ENCODE measurements at places on chromosomes 6 and 20.

- no peak for DNase-seq
Observed at GRCh38 chr6:135680964-135681913, 170.3 kb upstream of the PDE7B start.

GRCh38 chr6:40308533-40309306, 278.4 kb downstream of the LRFN2 start:
- DNase-seq: peak; percentile 60

- DNase-seq: no peak
Observed at GRCh38 chr6:69775585-69775849, 21.3 kb downstream of the LMBRD1 start.

DNA sequence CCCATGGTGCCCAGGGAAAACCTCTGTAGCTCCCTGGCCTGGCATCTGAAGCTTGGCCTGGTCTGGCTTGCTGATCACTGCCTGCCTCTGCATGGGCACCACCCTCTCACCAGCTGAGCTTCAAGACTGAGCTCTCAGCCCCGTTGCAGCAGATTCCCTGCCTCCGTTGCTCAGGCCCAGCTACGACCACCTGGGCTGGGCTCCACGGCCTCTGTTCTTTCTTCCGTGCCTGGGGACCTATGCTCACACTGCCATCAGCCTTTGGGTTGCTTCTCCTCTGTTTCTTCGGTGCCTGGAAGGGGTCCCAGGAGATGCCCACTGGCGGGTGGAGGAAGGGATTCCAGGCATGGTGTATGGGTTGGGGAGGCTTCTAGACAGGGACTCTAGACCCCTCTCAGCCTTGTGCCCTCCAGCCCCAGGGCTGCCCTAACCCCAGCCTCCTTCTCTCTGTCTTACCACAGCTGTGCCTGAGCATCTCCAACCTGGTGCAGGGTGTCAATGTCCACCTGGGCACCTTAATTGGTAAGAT, 9.1 kb downstream of the BPIFB2 start:
- no peak for DNase-seq

GRCh38 chr6:1326535-1327121, 14.7 kb downstream of the FOXQ1 start:
- no peak for DNase-seq

- DNase-seq: no peak
Observed at GRCh38 chr6:154706389-154706788, 26.8 kb upstream of the SCAF8 start.

- DNase-seq: no peak
Observed at GRCh38 chr6:97023982-97024381, 99.5 kb downstream of the KLHL32 start.

GRCh38 chr6:102660303-102660702, 1266.8 kb downstream of the GRIK2 start:
- no peak for DNase-seq

- no peak for DNase-seq
Observed at GRCh38 chr6:85797993-85798392, 155.3 kb upstream of the SYNCRIP start.

All from stimulated activated CD4-positive, alpha-beta T cell treated with anti-CD3 and anti-CD28 coated beads, TNF-alpha, amount 100 ng/mL, for 48 hours (primary cell).